ENCODE measurements at places on chromosomes 12 and 14.

DNA sequence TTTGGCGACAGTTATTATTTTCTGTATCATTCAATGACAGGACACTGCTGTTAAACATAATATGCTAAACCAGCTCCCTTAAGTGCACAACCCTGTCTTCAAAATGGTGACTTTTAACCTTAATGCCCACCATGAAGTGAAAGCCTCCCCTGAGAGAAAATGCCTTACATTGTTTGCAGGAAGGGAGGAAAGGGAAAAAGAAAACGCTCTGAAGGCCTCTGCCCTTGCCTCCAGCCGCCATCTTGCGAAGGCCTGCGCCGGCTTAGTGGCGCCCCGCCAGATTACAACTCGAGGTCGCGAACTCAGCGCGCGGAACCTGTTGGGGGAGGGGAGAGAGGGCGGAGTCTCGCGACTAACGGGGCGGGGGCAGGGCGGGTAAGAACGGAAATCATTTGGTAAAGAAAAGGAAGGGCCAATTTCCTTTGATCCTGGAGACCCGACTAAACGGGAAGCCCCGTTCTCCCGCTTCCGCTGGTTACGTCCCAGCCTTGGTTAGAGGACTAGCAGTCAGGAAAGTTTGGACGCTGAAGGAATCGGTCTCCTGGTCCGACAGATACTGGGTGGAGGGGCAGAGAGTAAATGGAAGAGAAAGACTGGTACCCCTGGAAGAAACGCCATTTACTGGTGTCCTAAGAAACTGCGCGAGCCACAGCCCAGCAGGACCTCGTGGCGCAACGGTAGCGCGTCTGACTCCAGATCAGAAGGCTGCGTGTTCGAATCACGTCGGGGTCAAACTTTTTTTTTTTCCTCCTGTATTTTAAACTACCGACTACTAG is 11.6 kb upstream of the TMPO start:
- peak; percentile 97 for DNase-seq

DNA sequence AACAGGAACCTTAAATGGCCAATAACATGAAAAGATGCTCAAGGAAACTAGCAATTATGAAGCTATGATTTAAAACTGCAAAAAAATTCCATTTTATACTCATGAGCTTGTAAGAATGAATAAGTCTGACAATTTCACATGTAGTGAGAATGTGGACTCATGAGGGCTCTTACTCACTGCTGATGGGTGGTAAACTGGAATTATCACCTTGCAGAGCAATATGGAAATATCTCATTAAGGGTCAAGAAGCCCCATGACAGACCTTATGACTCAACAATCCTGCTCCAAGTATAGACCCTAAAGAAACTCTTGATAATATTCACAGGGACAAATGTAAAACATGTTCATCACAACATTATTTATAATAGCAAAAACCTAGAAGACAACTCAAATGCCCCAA is 23.5 kb upstream of the SMAGP start:
- no peak for DNase-seq

GRCh38 chr12:6914947-6915788 is 788 bp downstream of the ENO2 start:
- DNase-seq = peak; percentile 61

DNA sequence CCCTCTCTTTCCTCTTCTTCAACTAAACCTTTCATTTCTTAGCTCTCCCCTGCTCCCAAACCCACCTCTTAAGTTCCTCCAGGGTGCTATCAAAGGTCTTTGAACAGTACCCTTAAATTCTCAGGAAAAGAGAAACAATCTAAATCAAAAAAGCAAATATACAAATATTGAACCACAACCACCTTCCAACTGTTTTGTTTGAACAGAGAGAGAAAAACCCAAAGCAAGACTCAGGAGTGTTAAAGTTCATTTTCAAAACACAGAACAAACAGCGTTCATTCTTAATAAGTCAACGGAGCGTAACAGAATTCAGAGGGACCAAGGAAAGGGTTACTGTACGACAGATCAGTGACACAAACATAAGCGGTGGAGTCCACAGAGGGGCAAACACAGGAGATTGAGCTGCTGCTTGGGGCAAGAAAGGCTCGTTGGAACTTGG is 73.3 kb downstream of the NDUFA12 start:
- no peak for DNase-seq

- peak; percentile 22 for DNase-seq
Observed at GRCh38 chr12:41011939-41012338, 176.2 kb upstream of the PDZRN4 start.

GRCh38 chr12:25323581-25323982 is 72.9 kb upstream of the KRAS start:
- peak; percentile 44 for DNase-seq

- DNase-seq = no peak
Observed at GRCh38 chr14:97138801-97139200, 341.6 kb downstream of the VRK1 start.

- no peak for DNase-seq
Observed at GRCh38 chr14:90760078-90760444, 56.2 kb downstream of the TTC7B start.

DNA sequence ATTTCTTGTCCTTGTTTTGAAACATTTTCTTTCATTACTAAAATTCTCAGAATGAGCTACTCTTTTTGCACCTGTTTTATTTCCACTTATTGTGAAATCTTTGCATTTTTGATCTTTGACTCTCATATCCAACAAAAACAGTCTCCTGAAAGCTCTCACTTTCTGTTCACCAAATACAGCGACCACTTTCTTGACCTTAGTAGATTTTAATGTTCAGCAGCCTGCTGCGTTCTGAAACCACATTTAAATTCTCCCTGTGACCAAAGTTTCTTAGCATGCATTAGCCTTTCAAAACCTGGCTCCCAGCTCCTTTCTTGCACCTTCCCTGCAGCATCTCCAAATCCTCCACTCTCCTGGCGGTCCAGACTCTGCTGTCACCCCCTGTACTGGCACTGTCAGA is 404.4 kb upstream of the PDE3A start:
- no peak for DNase-seq

GRCh38 chr12:131075611-131076010 is 121.9 kb downstream of the ADGRD1 start:
- no peak for DNase-seq

DNA sequence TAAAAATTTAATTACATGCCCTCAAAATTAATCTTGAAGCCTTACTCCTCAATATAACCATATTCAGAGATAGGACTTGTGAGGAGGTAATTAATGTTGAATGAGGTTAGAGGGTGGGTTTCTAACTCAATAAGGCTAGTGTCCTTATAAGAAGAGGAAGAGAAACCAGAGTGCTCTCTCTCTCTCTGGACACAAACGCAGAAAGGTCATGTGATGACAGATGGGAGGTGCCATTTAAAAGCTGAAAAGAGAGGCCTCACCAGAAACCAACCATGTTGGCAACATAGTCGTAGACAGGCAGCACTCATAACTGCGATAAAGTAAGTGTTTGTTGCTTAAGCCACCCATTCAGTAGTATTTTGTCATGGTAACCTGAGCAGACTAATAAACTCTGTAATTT is 378.5 kb upstream of the LMO3 start:
- peak; percentile 91 for DNase-seq

DNA sequence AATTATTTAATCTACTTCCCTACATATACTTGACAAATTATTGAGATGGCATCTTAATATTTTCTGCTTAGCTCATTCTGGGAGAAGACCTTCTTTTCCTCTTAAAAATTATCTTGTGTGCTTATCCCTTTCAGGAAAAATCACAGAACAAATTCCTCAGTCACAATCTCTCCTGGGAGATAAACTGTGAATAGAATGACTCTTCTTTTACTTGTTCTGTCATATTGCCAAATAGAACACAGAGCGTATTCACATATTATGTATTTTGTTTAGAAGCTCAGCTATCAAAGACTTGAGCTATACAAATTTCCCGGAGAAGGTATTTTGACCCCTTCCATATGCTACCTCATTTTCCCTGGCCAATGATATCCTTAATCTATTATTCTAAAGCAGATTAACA is 146.7 kb downstream of the TMEM117 start:
- DNase-seq = no peak

DNA sequence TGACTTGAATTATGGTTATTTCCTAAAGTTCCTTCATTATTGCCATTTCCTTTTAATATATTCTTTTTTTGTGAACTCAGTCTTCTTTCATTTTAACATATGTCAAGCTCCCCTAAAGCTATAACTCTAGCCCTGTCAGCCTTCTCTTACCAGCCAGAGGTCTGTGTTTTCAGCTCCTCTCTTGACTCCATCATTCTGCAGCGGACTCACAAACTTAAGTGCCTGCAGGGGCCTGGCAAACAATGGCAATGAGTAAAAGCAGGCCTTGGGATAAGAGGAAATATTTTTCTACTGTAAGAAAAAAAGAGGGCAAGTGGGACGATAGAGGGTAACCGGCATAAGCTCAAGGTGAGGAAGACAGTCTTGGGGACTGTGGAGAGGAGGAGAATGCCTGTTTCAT is 424.5 kb upstream of the RGS6 start:
- DNase-seq = no peak

GRCh38 chr12:53077030-53077429 is 2.2 kb downstream of the SPRYD3 start:
- DNase-seq = no peak

DNA sequence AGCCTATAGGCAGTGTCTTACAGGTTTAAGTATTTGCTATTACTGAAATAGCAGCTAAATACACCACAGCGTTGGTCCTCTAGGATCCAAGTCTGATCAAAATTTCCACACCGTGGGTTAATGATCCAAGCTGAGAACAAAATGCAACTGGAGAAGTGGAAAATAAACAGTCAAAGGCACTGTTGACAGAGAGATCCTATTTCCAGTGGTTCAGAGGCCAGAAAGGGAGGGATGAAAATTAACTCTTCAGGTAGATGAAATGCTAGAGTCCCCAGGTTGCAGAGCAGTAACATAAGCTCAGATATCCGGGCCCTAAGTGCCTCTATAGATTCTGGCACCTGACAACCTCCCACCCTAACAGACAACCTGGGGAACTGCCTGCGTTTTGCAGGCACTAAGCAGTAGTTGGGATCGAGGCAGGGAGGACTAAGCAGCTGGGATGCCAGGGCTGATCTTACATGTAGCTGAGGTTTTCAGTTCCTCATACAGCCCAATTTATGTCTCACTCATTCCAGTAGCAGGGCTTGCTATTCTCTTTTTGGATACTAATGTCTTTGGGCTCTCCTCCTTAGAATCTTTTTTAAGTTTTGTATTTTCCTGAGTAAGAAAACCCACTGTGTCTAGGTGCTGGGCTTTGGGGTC is 42.7 kb upstream of the CRACR2A start:
- DNase-seq = no peak

DNA sequence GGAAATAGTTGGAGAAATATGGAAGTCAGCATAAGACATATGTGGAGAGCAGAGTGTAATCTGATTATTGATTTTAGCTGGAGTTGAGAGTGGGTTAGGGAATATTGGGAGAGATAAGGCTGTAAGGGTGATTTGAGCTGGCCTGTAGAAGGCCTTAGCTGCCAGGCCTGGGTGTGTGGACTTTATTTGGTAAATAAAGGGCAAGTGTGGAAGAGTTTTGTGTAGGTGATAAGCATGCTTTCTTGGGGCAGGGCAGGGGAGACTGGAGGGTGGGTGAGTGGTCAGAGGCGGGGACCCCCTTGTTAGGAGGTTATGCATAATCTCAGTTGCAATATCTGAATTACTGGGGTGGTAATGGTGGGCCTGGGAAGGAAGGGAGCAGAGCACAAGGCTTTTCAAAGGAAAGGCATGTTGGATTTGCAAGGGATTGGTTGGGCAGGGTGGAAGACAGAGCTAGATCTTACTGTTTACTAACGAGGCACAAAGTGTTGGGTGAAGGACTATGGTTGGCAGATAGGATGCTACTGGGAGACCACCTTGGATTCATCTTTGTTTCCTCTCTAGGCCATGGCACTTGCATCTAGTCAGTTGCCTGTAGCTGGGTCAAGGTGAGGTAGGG is 5.5 kb downstream of the KHNYN start:
- no peak for DNase-seq

GRCh38 chr12:3049611-3050249 is 27.4 kb upstream of the TSPAN9 start:
- DNase-seq = no peak

DNA sequence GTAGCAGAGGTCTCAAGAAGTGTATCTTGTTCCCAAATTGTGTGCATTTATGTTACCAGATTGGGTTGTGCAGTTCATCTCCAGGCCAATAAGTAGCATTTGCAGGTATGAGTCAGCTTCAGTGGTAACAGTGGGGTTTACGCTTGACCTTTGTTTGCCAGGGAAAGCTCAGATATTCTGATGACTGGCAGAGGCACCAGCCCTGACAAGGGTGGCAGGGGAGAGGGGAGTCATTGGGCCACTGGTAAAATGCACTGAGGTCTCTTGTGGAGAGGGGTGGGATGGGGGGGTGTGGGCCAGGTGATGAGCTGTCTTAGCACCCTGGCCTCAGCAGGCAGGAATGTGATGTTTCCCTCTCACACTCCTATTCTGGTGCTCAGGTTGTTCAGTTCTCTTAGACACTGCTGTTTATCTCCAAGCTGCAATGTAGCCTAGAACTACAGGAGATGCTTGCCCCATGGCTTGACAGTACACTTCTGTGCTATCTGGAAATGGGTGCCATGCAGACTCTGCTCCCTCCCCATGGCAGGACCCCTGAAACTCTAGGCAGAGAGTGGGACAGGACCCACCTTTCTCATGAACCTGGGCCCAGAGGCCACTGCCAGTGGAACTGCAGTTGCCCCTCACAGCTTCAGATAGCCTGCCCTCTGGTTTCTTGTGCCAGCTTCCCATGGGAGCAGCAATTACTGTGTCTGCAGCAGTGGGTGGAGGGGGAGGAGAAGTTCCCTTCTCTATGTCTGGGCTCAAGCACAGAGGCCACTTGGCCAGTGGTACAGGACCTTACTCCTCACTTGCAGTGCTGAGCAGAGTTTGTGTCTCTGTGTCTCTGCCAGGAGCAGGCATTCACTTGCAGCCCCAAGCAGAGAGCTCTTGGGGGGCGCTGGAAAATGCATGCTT is 31.9 kb downstream of the USP15 start:
- DNase-seq = no peak

DNA sequence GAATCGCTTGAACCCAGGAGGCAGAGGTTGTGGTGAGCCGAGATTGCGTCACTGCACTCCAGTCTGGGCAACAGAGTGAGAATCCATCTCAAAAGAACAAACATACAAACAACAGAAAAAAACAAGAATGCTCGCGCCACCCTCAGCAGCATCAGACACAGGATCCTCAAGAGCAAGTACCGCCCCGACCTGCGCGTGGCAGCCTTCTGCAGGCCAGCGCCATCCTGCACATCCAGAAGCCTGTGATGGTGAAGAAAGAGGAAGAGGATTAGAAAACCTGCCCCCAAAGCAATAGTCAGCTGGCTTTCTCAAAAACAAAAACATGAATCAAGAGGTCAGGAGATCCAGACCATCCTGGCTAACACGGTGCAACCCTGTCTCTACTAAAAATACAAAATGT is 30.0 kb upstream of the EID3 start:
- DNase-seq = no peak

- DNase-seq = no peak
Observed at GRCh38 chr14:97709552-97709951, 912.4 kb downstream of the VRK1 start.

Data from OCI-M1 (cell line).